Daoy (cell line): ENCODE measurements at places on chromosomes 5 and 9. TPM values are rescaled to one million over a fixed set of nuclear protein-coding genes. Genes with fewer than 3 reads are reported as not detected.

Gene TTC39B
- 0.51 and 2.4 TPM in 2 replicates for total RNA-seq

Gene PCDHGA5
- 0.23 and 0.39 TPM in 2 replicates for total RNA-seq

Gene C9orf153
- total RNA-seq, result not detected in 2 replicates

Gene TRAF1
- total RNA-seq, result 8.1 and 11.6 TPM in 2 replicates

Gene ZBED3
- total RNA-seq, result 1.3 and 4.1 TPM in 2 replicates

Gene PCDHGA3
- total RNA-seq, result 0.57 TPM in 1 of 2 replicates, not detected in the other

Gene MYORG
- total RNA-seq, result 0.36 and 0.86 TPM in 2 replicates

Gene NUTM2G
- total RNA-seq, result under 0.01 TPM in 1 of 2 replicates, not detected in the other

Gene NXNL2
- 0.89 and 1.4 TPM in 2 replicates for total RNA-seq

Gene NDUFA8
- total RNA-seq, result 56.7 and 74.4 TPM in 2 replicates

Gene ARL14EPL
- 1.3 TPM in 1 of 2 replicates, not detected in the other for total RNA-seq

Gene FOXD4L4
- 0.18 and 0.34 TPM in 2 replicates for total RNA-seq
